Smooth muscle cell of trachea (primary cell): ENCODE measurements at places on chromosomes 16 and 17. TPM values are rescaled to one million over a fixed set of nuclear protein-coding genes. Genes with fewer than 3 reads are reported as not detected.

PRSS21 gene
- 0.44 and 2.0 TPM in 2 replicates for total RNA-seq

FBXO39 gene
- 0.15 TPM in 1 of 2 replicates, not detected in the other for total RNA-seq

SBK1 gene
- total RNA-seq: under 0.01 TPM in 1 of 2 replicates, not detected in the other

OTOP2 gene
- not detected in 2 replicates for total RNA-seq

IGFALS gene
- total RNA-seq: under 0.01 and 0.15 TPM in 2 replicates

ZNF629 gene
- total RNA-seq: 10.5 and 14.7 TPM in 2 replicates

CD79B gene
- 0.15 and 0.17 TPM in 2 replicates for total RNA-seq

HYDIN gene
- 0.15 and 1.8 TPM in 2 replicates for total RNA-seq

CHST5 gene
- 0.15 and 0.17 TPM in 2 replicates for total RNA-seq

ARHGAP23 gene
- 46.0 and 67.8 TPM in 2 replicates for total RNA-seq

ESRP2 gene
- total RNA-seq: 0.15 and 0.99 TPM in 2 replicates

ETV4 gene
- total RNA-seq: 1.2 and 1.5 TPM in 2 replicates

CES3 gene
- total RNA-seq: 0.66 and 1.9 TPM in 2 replicates

PMP22 gene
- 96.4 and 139 TPM in 2 replicates for total RNA-seq

FOXN1 gene
- total RNA-seq: not detected in 2 replicates

HES7 gene
- total RNA-seq: 0.15 and 0.33 TPM in 2 replicates

KRT17 gene
- total RNA-seq: 1.5 and 15.1 TPM in 2 replicates

ABCA8 gene
- 85.1 and 88.7 TPM in 2 replicates for total RNA-seq

CTRB1 gene
- total RNA-seq: not detected in 2 replicates

BIRC5 gene
- total RNA-seq: 12.6 and 90.8 TPM in 2 replicates

KRTAP9-4 gene
- total RNA-seq: not detected in 2 replicates

MYH10 gene
- 110 and 121 TPM in 2 replicates for total RNA-seq

KCTD19 gene
- total RNA-seq: 0.50 and 0.87 TPM in 2 replicates

AGRP gene
- total RNA-seq: not detected in 2 replicates

STH gene
- total RNA-seq: not detected in 2 replicates

PYY gene
- not detected in 2 replicates for total RNA-seq

CACNG3 gene
- not detected in 2 replicates for total RNA-seq

GDPD1 gene
- total RNA-seq: 0.17 and 0.73 TPM in 2 replicates

HBZ gene
- total RNA-seq: not detected in 2 replicates

CNOT1 gene
- 142 and 175 TPM in 2 replicates for total RNA-seq
